Muscle of leg (tissue), 16 donors: ENCODE measurements at places on chromosomes 11 and 22. TPM values are rescaled to one million over a fixed set of nuclear protein-coding genes. Genes with fewer than 3 reads are reported as not detected.
A peak's percentile ranks its signal among the peaks of the same experiment; 100 is the strongest.

MS4A7 gene
- total RNA-seq = 7.4 TPM

DNA sequence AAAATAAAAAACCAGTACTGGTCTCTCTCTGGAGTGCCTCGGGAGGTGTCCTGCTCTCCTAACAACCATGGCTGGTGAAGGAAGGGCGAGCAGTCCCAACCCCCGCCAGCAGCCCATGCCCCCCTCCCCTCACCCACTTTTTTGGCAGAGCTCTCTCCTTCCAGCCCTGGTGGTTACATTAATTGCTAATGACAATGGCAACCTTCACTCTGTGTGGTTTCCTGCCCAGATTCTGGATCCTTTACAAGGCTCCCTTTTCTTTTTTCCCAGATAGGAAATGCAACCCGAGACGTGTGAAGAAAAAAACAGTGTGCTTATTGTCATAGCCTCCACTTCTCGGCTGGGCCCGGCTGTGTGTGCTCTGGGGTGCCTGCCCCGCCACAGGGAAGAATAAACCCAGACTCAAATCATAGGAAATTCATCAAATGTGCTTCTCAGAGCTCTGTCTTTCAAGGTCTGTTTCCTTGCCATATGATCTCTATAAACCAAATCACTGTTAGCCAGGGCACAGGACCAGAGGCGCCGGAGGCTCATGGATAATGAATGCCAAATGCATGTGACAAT, 513.0 kb downstream of the SOX6 start:
- H3K27me3 ChIP-seq = no peaks in the 10 kb centered on the region
- H3K27ac ChIP-seq = peak overlapping the region; percentile 45
- peak; percentile 78 for DNase-seq
- peaks cover 30% of the 10 kb centered on the region for H3K4me1 ChIP-seq

DNA sequence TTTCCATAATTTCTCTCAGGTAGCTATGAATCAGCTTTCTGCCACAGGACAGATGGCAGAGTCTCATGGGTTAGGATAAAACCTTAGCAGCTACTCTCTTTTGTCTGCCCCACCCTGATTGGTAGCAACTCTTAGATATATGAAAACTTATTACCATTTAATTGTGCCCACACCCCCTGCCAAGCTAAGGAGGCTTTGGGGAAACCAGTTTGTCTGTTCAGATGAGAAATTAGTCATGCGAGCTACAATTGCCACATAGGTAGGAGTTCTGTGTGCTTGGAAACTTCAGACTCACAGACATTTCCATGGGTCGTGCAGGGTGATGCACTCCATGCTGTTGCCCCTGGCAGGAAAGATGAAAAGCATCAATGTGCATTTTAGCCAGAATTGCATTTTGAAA, 39.9 kb downstream of the CD44 start:
- peaks cover 14% of the 10 kb centered on the region for H3K4me1 ChIP-seq
- no peaks in the 10 kb centered on the region for H3K27me3 ChIP-seq
- H3K36me3 ChIP-seq = peaks cover 45% of the 10 kb centered on the region
- no peak overlapping the region for H3K4me3 ChIP-seq
- no peak for DNase-seq

GRCh38 chr11:64048042-64048854, 12.5 kb downstream of the FLRT1 start:
- H3K36me3 ChIP-seq = no peaks in the 10 kb centered on the region
- DNase-seq = peak; percentile 81
- H3K27ac ChIP-seq = peak overlapping the region; percentile 69
- no peaks in the 10 kb centered on the region for H3K27me3 ChIP-seq
- no peak overlapping the region for H3K4me3 ChIP-seq
- H3K4me1 ChIP-seq = peaks cover 43% of the 10 kb centered on the region

GRCh38 chr11:21476588-21476987, 716.3 kb upstream of the ANO5 start:
- H3K4me3 ChIP-seq = no peak overlapping the region
- no peaks in the 10 kb centered on the region for H3K4me1 ChIP-seq
- no peaks in the 10 kb centered on the region for H3K27me3 ChIP-seq
- no peak for DNase-seq
- H3K27ac ChIP-seq = no peak overlapping the region
- no peaks in the 10 kb centered on the region for H3K36me3 ChIP-seq

- no peaks in the 10 kb centered on the region for H3K36me3 ChIP-seq
- H3K4me1 ChIP-seq = peaks cover 21% of the 10 kb centered on the region
- peak overlapping the region; percentile 95 for H3K27ac ChIP-seq
- no peaks in the 10 kb centered on the region for H3K27me3 ChIP-seq
- no peak for DNase-seq
These were observed 690 bp upstream of the UVRAG start for GRCh38 chr11:75814363-75814676.

- H3K4me1 ChIP-seq = peaks cover 5% of the 10 kb centered on the region
- H3K4me3 ChIP-seq = no peak overlapping the region
- DNase-seq = peak; percentile 39
These were observed 444.9 kb upstream of the KIRREL3 start for GRCh38 chr11:127445476-127445875.
